Activated CD4-positive, alpha-beta T cell treated with anti-CD3 and anti-CD28 coated beads for 4 hours (primary cell): ENCODE measurements at places on chromosomes 7 and 10.

- DNase-seq: no peak
Measured at GRCh38 chr10:1123198-1123597, 67.0 kb downstream of the WDR37 start.

- DNase-seq: no peak
Measured at GRCh38 chr10:23742368-23742767, 303.5 kb downstream of the OTUD1 start.

- DNase-seq: no peak
Measured at GRCh38 chr10:124049484-124049883, 43.9 kb downstream of the CHST15 start.

DNA sequence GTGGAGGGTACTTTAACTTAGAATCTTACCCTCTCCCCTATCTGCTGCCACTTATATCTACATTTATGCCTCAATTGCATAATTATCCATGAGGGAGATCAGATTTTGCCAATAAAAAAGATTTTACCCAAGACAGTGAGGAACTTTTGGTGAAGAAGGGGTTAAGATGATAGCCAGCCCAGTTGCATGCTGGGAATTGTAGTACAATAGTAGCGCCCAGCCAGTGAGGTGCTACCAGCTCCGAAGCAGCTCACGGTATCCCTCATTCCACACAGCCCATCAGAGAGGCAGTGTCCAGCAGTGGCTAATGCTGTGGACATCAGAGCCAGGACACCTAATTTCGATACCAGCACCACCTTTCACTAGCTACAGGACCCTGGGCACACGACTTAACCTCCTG, 5.9 kb upstream of the LGI1 start:
- no peak for DNase-seq

GRCh38 chr7:41977151-41977651, 259.8 kb downstream of the GLI3 start:
- DNase-seq: no peak

DNA sequence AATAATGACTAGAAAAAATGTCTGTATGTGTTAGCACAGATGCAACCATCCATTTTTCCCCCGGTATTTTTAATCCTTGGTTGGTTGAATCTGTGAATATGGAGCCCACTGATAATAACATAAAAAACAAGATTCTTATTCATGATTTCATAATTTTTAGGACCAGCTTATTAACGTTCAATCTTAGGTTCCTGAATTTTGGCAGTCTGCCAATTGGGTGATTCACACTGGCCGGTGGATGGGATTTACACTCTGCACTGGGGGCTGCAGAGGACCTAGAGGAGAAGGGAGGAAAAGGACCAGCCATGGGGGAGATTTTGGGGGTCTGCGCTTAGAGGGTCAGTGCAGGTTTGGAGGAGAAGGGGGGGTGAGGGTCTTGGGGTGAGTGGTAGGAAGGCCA, 327.9 kb downstream of the ACTR3B start:
- DNase-seq: no peak

GRCh38 chr7:85748861-85749260, 562.0 kb upstream of the SEMA3D start:
- DNase-seq: no peak

DNA sequence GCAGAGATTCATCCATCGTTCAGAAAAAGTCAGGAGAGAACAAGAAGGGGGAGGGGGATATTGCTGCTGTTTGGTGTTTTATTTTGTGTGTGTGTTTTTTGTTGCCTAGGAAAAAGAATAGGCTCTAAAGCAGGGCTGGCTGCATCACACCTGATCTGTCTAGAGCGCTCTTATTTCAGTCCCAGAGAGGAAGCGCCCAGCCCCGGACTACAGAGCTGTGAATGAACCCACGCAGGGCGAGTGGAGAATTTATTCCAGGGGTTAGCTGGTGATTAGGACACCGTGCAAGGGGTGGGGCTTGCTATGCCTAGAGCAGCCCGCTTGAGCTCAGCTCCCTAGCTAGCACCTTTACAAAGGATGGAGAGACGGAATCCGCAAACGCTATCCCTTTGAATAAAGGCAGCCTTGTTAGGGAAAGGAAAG, 621 bp upstream of the FAM13C start:
- DNase-seq: no peak

GRCh38 chr10:101829561-101830315, 11.5 kb upstream of the OGA start:
- DNase-seq: peak; percentile 69

GRCh38 chr10:113121153-113121552, 171.1 kb downstream of the TCF7L2 start:
- no peak for DNase-seq

- DNase-seq: peak; percentile 54
Measured at GRCh38 chr7:158695726-158696452, 8.7 kb downstream of the NCAPG2 start.

GRCh38 chr10:102673236-102673818, 29.0 kb downstream of the TRIM8 start:
- no peak for DNase-seq

- DNase-seq: no peak
Measured at GRCh38 chr7:111654343-111654742, 92.1 kb upstream of the IMMP2L start.

GRCh38 chr7:131300572-131301466, 26.9 kb upstream of the MKLN1 start:
- no peak for DNase-seq

- no peak for DNase-seq
Measured at GRCh38 chr10:10716972-10717371, 300.7 kb upstream of the CELF2 start.

GRCh38 chr7:118648002-118648401, 423.5 kb downstream of the ANKRD7 start:
- no peak for DNase-seq

GRCh38 chr7:120055300-120055699, 217.7 kb upstream of the KCND2 start:
- no peak for DNase-seq

DNA sequence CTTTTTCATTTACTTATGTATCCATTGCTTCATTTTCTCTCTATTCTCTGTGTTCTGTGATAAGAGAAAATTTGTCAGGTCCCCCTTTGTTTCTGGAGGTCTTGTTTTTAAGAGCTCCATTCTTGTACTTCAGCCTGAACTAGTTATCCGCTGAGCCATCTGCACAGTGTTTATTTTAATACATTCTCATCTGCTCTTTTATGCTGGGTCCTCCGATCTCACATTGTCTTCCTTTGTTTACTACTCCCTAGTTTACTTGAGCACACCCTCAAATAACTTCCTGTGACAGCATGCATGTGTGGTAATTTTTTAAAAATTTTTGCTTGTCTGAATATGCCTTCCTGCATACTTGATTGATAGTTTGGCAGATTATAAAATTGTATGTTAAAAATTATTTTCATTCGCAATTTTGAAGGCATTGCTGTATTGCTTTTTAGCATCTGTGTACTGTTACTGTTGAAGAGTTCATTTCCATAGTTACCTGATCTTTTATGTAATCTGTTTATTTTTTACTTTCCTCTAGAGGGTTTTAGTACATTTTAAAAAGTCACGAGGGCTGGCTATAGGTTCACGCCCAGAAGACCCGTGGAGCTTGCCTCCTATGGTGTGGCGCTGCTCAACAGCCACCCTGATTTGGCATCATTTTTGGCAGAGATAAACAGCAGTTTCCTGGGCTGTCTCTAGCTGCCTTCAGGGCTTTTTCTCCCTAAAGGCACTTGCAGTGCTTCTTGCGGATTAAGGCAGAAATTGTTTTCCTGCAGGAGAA, 31.9 kb downstream of the RSBN1L start:
- no peak for DNase-seq

DNA sequence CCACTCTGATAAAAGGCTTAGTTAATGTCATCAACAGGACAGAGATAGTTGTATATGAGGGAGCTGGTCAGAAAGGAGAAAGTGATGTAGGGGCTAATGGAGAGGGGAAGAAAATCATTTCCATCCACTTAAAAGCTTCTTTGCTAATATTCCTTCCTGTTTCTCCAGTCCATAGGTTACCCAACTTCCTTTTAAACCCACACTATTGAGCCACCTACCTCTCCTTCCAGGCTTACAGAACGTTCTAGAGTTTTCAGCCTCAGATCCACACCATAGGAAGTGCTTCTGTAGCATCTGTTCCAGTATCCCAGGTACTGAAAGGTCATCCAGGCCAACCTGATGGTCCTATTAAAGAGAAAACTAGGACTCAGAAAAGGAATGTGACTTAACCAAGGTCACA, 28.2 kb downstream of the STRIP2 start:
- no peak for DNase-seq

DNA sequence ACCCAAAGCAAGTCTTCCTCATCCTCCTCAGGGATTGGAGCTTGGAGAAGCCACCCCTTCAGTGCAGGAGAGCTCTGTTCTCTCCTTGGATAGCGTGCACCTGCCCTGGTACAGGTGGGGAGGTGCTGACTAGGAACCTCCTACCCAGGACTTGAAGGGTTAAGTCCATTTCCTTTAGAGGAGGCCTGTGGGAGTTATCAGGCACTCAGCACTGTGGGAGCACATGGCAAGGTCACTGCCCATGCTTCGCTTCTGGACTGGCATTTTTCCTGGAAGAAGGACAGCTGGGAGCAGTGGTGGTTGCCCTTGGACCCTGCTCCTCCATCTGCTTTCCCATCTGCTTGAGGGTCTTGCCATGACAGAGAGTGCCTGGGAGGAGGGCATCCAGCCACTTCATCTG, 142.8 kb downstream of the CXCL12 start:
- DNase-seq: no peak
